ENCODE measurements at places on chromosomes 11 and 22.

- no peak for DNase-seq
Measured at GRCh38 chr11:76699451-76700091, 29.0 kb upstream of the LRRC32 start.

- DNase-seq, result no peak
Measured at GRCh38 chr11:134258577-134258976, 5.2 kb downstream of the ACAD8 start.

- no peak for DNase-seq
Measured at GRCh38 chr22:42966497-42966896, 48.5 kb downstream of the PACSIN2 start.

DNA sequence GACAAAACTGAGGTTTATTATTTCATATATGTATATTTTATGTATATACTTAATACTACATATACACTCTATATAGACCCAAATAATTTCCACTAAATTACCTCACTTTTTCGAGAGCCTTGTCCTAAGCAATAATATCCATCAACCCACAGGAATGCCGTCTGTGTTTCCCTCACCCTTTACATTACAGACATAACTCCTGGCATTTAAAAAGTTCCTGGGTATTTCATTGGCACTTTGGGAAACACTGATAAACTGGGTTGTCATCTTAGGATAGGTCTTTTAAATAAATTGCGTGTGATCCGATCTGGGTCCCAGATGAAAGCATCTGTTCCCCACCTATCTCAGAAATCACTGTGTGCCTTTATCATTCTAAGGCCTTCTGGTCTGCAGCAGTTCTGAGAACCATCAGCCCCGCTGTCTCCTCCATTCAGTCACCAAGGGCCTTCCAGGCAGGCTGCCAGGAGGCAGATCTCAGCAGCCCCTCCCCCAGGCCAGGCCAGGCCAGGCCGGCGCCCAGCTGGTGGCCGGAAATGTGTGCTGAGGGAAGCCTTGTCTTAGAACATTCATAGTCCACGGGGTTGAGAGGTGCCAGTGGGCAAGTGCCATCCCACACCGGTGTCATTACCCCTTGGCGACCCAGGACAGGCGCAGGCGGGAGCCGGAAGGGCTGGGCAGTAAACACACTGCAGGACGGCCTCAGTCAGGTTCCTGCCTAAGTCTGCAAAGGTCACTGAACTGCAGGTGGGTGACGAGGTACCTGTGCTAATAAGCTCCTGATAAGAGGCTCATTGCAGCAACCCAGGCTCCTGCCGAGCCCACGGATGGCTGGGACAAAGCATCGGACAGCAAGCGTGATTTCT, 3.3 kb downstream of the FGF19 start:
- DNase-seq, result peak; percentile 18
